ENCODE measurements at places on chromosomes 3 and 15. TPM values are rescaled to one million over a fixed set of nuclear protein-coding genes. Genes with fewer than 3 reads are reported as not detected.

The ATP6V1A gene
- total RNA-seq, result 63.4 TPM

The CHRD gene
- total RNA-seq, result 17.4 TPM

The CADPS gene
- 20.8 TPM for total RNA-seq

GRCh38 chr3:67059443-67059842 is 61.3 kb downstream of the KBTBD8 start:
- DNase-seq, result no peak
